Cardiac fibroblast (primary cell): ENCODE measurements at places on chromosomes 5 and 9.

DNA sequence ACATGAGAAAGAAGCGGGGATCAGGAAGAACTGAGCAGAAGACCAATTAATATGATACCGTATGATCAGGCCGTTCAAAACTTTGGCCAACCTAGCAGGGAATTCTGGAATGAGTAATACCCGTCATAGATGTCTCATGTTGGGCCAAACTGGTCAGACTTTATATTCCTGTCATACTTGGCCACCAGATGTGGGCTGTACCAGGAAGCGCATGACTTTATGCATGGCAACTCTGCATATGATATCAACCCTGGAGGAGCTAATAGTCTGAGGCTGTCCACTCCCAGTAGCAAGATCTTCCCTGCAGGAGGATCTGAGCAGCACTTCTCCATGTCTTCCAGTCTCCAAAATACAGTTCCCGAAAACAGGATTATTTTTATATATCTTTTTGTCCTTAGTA lies 68.5 kb upstream of the NAA35 start:
- DNase-seq = no peak

- DNase-seq = no peak
These were observed 6.5 kb downstream of the GAS1 start for GRCh38 chr9:86940774-86941173.

DNA sequence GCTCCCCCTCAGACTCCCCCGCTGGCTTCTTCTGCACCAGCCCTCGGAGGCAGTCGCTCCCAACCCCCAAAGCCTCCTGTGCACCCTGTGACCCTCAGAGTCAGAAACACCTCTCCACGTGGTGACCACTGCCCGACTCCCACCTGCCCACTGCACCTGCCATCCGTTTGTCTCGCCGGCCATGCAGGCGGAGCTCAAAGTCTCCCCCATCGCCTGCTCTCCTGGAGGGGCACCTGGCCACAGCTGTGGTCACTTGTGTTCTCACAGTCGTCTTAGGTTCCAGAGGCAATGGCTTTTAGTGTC lies 38.2 kb downstream of the MRPL36 start:
- DNase-seq = no peak

DNA sequence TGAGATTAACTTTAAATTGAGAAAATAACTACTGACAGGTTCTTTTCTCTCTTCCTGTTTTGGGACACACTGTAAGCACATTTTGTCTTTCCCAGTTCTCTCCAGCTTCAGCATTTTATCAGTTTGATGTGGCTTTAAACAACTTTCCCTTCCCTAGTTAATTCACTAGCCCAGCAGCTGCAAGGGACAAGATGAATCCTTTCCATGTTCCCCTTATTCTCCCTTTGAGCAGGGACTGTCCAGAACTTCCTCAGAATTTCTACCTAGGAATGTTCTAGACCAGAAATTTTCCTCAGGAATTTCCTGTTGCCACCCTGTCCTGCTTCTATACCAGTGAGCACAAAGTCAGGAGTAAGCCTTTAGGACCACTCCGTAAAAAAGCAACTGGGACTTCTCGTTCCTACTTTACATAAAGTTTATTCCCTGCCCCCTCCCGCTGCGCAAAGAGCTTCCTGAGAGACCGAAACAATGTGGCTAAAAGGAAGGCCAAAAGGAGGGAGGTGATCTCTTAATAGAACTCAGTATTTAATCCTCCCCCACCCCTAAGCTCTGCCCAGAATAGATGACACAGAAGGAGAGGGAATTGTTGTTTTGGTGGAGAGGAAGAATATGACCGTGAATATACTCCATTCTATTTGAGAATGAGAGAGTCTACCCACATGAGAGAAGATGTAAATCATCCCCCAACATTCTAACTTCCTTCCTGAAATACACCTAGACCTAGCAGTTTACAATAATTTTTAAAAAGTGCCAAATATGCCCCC lies 61.9 kb downstream of the GLIS3 start:
- DNase-seq = peak; percentile 40

DNA sequence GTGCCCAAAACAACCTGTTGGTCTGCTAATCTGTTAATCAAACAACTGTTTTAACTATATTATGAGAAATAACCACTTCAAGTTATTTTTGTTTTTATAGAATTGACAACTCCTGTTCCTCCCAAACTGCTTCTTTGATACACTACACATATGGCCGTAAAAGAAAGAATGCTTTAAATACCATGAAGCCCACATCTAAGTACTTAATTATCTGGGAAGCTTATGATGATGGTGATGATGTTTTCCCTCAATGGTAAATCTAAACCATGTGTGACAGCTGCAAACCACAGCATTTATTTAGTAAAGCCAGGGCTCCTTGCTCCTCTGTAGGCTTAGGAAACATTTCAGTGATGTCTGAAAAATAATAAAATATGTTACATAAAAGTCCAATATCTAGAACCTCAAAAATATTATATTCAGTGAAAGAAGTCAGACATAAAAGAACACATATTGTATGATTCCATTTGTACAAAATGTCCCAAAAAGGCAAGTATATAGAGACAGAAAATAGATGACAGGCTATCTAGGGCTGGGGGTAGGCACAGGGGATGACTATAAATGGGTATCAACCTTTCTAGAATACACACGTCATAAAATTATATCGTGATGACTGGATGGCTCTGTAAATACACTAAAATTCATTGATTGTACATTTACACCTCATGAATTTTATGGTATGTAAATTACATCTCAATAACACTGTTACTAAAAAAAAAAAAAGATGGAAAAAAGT lies 154.1 kb downstream of the EFNA5 start:
- no peak for DNase-seq
